ENCODE measurements at places on chromosomes 2 and 18.

DNA sequence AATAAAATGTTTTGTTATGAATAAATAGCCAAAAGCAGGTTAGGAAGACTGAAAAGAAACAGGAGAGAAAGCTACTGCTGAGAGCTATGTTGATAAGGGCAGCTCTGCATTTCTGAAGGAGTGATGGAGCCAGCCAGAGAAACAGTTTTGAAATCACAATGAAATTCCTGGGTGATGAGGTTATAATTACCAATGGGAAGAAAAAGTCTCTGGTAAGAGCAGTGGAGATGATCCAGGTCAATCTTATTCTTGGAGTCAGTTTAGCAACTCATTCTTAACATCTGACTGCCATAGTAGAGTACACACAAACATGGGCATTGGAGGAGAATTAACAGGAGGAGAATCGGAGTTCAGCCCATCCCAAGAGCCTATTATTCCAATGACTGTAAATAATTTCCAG lies 2.4 kb downstream of the ALKAL2 start:
- no peak for DNase-seq

DNA sequence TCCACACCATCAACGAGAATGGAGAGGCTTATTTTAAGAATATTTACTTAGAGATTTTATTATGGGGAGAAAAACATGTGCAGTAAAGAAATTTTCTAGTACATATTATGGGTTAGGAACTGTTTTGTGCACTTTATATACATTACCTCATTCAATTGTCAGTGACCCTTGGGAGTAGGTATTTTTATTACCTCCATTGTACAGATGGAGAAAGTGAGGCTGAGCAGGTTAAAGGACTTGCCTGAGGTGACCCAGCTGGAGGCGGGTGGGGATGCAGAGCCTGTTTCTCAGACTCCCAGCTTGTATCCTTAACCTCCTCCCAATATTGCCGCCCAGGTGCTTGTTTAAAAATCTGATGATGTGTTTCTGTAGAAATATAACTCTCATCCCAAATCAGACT lies 356.7 kb downstream of the HRH4 start:
- no peak for DNase-seq

DNA sequence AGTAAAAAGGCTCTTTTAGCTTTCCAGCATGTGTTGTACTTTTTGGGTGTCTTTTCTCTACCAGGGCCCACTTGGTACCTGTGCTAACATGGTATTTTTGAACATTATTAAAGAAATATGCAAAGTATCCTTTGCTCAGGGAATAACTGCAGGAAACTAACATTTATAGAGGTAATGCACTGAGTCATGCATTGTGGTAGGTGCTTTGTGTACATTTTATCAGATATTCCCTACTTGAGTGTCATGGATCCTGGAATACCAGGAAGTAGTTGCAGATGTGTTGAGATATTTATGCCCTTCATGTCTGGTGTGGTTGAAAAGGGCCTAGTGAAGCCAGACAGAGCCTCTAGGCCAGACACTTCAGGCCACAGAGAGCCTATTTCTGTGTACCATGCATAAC lies 215.5 kb upstream of the CYRIA start:
- DNase-seq: no peak

GRCh38 chr18:37182340-37183135 lies 353.6 kb downstream of the KIAA1328 start:
- DNase-seq: no peak

DNA sequence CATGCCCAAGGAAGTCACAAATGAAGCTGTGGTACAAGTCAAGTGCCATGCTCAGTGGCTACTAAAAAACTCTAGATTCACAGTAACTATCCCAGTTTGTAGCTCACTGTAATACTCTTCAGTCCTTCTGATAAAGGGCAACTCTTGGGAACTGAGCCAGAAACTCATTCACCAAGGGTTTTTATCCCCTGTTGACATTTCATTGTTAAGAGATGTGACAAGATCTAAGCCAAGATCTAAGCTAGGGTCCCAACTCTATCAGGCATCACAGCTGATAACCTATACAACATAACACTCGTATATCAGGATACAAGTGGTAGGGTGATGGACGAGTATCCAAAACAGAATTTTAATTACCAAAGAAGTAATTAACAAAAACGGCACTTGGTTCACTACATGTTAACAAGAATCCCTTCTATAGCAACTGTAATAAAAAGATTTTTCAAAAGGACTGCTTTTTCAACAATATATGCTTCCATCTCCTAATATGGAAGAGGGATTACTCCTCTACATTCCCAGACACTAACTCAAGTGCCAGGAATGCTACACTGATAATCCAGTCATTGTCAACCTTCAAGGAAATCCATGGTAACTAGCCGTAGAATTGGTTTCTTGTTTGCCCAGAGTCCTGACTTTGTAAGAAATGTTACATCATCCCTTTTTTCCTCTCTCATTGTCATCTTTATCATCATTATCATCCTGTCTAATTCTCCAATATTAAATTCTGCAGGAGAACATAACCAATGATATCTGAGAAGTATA lies 111.7 kb downstream of the CDH2 start:
- DNase-seq: no peak

DNA sequence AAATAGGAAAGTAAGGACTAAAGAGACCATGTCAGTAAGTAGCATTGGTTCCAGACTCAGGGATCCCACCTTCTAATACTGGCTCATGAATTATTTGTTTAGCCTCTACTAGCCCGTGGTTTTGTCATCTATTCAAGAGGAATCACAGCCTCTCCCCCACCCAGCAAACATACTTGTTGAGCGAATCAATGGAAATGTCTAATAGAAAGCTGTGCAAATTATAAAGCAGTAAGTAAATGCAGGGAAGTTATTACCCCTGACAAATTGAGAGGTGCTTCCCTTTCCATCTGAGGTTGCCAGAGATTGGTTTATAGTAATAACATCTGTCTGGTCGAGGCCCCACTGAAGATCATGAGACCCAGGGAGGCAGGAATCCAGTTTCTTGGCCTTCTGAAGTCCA lies 219.3 kb upstream of the OSR1 start:
- DNase-seq: no peak

- DNase-seq: no peak
Observed at GRCh38 chr2:79383681-79384080, 129.2 kb upstream of the CTNNA2 start.

Data from psoas muscle (tissue), 8 donors.